Spinal cord (tissue), 10 donors: ENCODE measurements at places on chromosomes 6 and 20. TPM values are rescaled to one million over a fixed set of nuclear protein-coding genes. Genes with fewer than 3 reads are reported as not detected.

Gene PTGIS
- 27.5 TPM for total RNA-seq

DNA sequence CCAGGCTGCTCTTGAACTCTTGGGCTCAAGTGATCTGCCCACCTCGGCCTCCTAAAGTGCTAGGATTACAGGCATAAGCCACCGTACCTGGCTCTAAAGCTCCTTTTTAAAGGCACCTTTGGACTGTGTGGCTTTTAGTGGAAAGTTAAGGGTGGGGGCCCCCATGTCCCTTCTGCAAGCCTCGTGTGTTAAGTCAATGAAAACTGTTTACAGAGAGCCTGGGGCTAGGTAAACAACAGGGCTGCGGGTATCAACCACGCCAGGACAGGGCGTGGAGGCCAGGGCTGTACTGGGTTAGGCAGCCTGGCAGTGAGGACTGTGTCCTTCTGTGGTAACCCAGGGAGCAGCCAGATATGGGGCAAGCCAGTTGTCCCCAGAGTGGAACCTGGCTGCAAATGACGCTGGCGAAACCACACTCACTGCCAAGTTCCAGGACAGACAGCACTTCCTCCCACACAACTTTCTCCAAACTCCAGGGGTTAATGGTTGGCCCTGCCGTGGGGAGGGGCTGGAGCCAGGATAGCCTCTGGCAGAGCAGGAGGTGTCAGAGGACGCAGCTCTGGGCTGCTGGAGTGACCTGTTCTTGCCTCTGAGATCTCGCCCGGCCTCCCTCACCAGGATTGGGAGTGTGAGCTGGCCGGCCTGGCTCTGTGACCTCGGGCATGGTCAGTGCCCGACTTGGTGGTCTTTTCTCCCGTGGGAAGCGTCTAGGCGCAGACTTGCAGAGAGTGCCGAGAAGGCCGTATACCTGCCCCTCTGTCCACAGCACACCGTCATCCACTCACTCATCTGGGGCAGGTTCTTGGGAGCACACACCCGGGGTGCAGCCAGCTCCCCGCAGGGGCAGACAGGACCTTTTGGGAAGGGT, 3.2 kb downstream of the SLC17A9 start:
- peaks cover 24% of the 10 kb centered on the region for H3K36me3 ChIP-seq
- no peaks in the 10 kb centered on the region for H3K27me3 ChIP-seq

GRCh38 chr6:165807249-165807960, 144.4 kb upstream of the PDE10A start:
- peaks cover 10% of the 10 kb centered on the region for H3K4me1 ChIP-seq
- H3K27me3 ChIP-seq, result peaks cover 23% of the 10 kb centered on the region
- H3K36me3 ChIP-seq, result no peaks in the 10 kb centered on the region
- no peak overlapping the region for H3K27ac ChIP-seq

- no peak overlapping the region for H3K4me3 ChIP-seq
- H3K4me1 ChIP-seq, result peaks cover 29% of the 10 kb centered on the region
Measured at GRCh38 chr20:62479656-62480055, 3.9 kb upstream of the GATA5 start.

GRCh38 chr20:44773070-44773829, 27.6 kb downstream of the KCNK15 start:
- peaks cover 7% of the 10 kb centered on the region for H3K4me1 ChIP-seq
- no peak overlapping the region for H3K27ac ChIP-seq
- DNase-seq, result no peak
- H3K27me3 ChIP-seq, result no peaks in the 10 kb centered on the region

- no peak overlapping the region for H3K27ac ChIP-seq
- H3K36me3 ChIP-seq, result peaks cover 22% of the 10 kb centered on the region
- peaks cover 20% of the 10 kb centered on the region for H3K4me1 ChIP-seq
- no peaks in the 10 kb centered on the region for H3K27me3 ChIP-seq
Measured at GRCh38 chr20:61748376-61748775, 317.3 kb downstream of the TAF4 start.

DNA sequence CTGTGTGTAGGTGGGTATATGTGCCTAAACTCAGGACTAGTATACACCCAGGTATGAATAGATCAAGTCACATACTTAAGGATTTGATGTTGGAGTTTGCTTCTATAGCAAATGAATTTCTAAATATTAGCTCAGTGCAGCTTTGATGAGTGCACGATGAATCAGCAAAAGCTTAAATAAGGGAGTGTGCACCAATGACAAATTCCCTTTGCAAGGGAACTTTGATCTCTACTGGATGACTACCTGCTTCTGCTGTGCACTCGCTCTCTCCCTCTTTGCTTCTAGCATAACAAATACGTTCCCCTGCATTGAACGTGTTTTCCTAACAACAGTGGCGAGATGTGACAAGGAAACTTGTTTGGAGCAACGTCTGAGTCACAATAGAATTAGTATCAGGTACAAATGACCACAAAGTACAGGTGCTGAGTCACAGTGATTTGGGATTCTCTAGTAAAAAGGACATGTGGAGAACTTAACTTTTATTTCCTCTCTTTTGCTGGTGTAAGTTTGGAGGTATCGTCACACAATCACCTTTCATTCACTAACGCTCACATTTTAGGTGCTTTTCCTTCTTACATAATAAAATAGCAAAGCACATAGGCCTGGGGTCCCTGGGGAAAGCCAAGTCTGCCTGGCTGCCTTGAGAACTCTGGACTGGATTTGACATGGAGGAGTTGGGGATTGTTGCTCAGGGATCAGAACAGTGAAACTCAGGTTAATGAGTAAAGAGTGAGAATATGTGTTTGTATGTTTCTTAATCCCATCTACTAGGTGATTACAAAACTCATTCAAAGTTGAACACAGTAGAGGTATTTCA, 49.7 kb downstream of the KLHL31 start:
- H3K4me1 ChIP-seq, result no peaks in the 10 kb centered on the region
- no peak for DNase-seq
- H3K4me3 ChIP-seq, result no peak overlapping the region
- H3K36me3 ChIP-seq, result no peaks in the 10 kb centered on the region
- no peaks in the 10 kb centered on the region for H3K27me3 ChIP-seq

Gene HCK
- 12.4 TPM for total RNA-seq

Gene SLC22A2
- total RNA-seq, result 39.2 TPM

- H3K4me3 ChIP-seq, result no peak overlapping the region
- peaks cover 14% of the 10 kb centered on the region for H3K4me1 ChIP-seq
- H3K27me3 ChIP-seq, result peaks cover 71% of the 10 kb centered on the region
- DNase-seq, result no peak
Measured at GRCh38 chr6:28206928-28207509, 18.1 kb upstream of the ZSCAN9 start.

Gene ZC3H12D
- 1.2 TPM for total RNA-seq

- H3K4me3 ChIP-seq, result no peak overlapping the region
- H3K27me3 ChIP-seq, result no peaks in the 10 kb centered on the region
- no peaks in the 10 kb centered on the region for H3K4me1 ChIP-seq
- DNase-seq, result no peak
- no peaks in the 10 kb centered on the region for H3K36me3 ChIP-seq
Measured at GRCh38 chr6:16730738-16731477, 30.4 kb downstream of the ATXN1 start.

GRCh38 chr20:58839474-58839874, 11.2 kb downstream of the GNAS-AS1 start:
- H3K4me1 ChIP-seq, result peaks cover 16% of the 10 kb centered on the region
- no peak for DNase-seq
- no peak overlapping the region for H3K27ac ChIP-seq
- H3K27me3 ChIP-seq, result peaks cover 49% of the 10 kb centered on the region
- no peak overlapping the region for H3K4me3 ChIP-seq

GRCh38 chr6:116156405-116157326, 30.7 kb upstream of the COL10A1 start:
- H3K4me3 ChIP-seq, result no peak overlapping the region
- no peak overlapping the region for H3K27ac ChIP-seq
- H3K4me1 ChIP-seq, result no peaks in the 10 kb centered on the region
- no peaks in the 10 kb centered on the region for H3K36me3 ChIP-seq

Gene BEND3
- 3.1 TPM for total RNA-seq

Gene MATN4
- total RNA-seq, result 13.0 TPM

DNA sequence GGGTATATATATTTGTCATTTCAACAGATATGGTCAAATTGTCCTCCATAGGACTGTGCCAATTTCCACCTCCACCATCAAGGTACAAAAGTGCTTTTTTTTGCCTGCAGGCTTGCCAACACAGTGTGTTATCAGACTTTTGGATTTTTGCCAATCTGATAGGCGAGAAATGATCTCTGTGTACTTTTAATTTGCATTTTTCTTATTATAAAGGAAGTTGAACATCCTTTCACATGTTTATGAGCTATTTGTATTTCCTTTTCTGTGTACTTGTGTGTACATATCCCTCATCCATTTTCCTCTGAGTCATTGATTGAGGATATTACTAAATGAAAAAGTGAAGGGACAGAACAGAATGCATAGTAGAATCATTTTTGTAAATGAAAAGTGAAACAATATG, 39.0 kb upstream of the PTPN1 start:
- H3K27ac ChIP-seq, result no peak overlapping the region
- no peak overlapping the region for H3K4me3 ChIP-seq
- H3K36me3 ChIP-seq, result no peaks in the 10 kb centered on the region

Gene RUNX2
- total RNA-seq, result 2.8 TPM

- H3K36me3 ChIP-seq, result no peaks in the 10 kb centered on the region
- H3K4me1 ChIP-seq, result no peaks in the 10 kb centered on the region
- H3K27ac ChIP-seq, result no peak overlapping the region
- H3K27me3 ChIP-seq, result no peaks in the 10 kb centered on the region
- DNase-seq, result no peak
Measured at GRCh38 chr20:23279836-23280235, 70.8 kb upstream of the NXT1 start.

- no peak overlapping the region for H3K27ac ChIP-seq
- no peaks in the 10 kb centered on the region for H3K27me3 ChIP-seq
- peak; percentile 40 for DNase-seq
- peaks cover 11% of the 10 kb centered on the region for H3K4me1 ChIP-seq
- peak overlapping the region; percentile 65 for H3K4me3 ChIP-seq
- peaks cover 6% of the 10 kb centered on the region for H3K36me3 ChIP-seq
Measured at GRCh38 chr20:5504061-5504739, 187.4 kb upstream of the PROKR2 start.

- DNase-seq, result peak; percentile 72
- H3K36me3 ChIP-seq, result peaks cover 4% of the 10 kb centered on the region
- no peaks in the 10 kb centered on the region for H3K4me1 ChIP-seq
- no peak overlapping the region for H3K27ac ChIP-seq
- H3K27me3 ChIP-seq, result no peaks in the 10 kb centered on the region
Measured at GRCh38 chr6:131199568-131200272, 64.5 kb downstream of the AKAP7 start.

- H3K27ac ChIP-seq, result peak overlapping the region; percentile 45
- DNase-seq, result no peak
- no peak overlapping the region for H3K4me3 ChIP-seq
- H3K36me3 ChIP-seq, result no peaks in the 10 kb centered on the region
- H3K4me1 ChIP-seq, result peaks cover 18% of the 10 kb centered on the region
- peaks cover 12% of the 10 kb centered on the region for H3K27me3 ChIP-seq
Measured at GRCh38 chr20:53734006-53734688, 140.5 kb upstream of the ZNF217 start.

GRCh38 chr20:60255415-60255814, 297.2 kb downstream of the CDH26 start:
- no peaks in the 10 kb centered on the region for H3K27me3 ChIP-seq
- peaks cover 9% of the 10 kb centered on the region for H3K4me1 ChIP-seq
